ENCODE measurements at places on chromosomes 5 and 9. TPM values are rescaled to one million over a fixed set of nuclear protein-coding genes. Genes with fewer than 3 reads are reported as not detected.
A peak's percentile ranks its signal among the peaks of the same experiment; 100 is the strongest.

GRCh38 chr5:54013556-54014194 lies 296.7 kb downstream of the ARL15 start:
- DNase-seq: peak; percentile 95

DNA sequence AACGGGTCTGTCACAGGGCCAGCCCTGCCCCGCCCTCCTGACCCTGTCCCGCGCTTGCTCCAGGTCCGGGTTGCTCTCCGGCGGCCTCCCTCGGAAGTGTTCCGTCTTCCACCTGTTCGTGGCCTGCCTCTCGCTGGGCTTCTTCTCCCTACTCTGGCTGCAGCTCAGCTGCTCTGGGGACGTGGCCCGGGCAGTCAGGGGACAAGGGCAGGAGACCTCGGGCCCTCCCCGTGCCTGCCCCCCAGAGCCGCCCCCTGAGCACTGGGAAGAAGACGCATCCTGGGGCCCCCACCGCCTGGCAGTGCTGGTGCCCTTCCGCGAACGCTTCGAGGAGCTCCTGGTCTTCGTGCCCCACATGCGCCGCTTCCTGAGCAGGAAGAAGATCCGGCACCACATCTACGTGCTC lies 4.2 kb downstream of the B4GALT7 start:
- no peak for DNase-seq

GRCh38 chr5:68406767-68407241 lies 191.2 kb downstream of the PIK3R1 start:
- no peak for DNase-seq

DNA sequence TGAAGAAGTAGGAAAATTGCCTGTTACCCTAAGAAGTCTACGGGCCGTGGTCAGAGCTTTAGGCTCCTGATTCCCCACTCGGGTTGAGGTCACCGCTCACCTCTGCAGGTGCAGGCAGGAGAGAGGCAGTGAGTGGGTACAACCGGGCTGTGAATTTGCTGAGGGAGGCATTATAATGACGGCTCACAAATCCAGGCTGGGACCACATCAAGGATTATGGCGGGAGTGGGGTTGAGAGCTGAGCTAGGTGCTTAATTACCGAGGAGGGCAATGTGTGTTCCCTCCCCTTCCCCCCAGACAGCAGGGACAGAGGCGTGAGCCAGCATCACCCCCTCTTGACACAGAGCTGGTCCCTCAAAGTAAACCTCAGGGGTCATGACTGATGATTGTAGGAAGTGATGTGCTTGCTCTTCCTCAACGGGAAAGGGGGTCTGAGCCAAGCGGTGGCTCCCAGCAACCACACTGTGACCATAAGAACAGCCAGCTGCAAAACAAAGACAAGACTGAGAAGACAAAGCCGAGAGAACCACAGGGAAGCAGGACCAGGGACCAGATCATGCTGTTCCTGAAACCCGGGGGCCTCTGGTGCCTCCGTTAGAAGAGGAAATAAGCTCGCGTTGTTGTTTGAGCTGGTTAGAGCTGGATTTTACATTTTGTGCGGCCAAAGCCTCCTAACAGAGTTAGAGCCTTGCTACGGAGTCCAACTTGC lies 77.7 kb downstream of the OLFM1 start:
- no peak for DNase-seq

- DNase-seq: no peak
Observed at GRCh38 chr5:82952326-82952725, 124.9 kb downstream of the TMEM167A start.

DNA sequence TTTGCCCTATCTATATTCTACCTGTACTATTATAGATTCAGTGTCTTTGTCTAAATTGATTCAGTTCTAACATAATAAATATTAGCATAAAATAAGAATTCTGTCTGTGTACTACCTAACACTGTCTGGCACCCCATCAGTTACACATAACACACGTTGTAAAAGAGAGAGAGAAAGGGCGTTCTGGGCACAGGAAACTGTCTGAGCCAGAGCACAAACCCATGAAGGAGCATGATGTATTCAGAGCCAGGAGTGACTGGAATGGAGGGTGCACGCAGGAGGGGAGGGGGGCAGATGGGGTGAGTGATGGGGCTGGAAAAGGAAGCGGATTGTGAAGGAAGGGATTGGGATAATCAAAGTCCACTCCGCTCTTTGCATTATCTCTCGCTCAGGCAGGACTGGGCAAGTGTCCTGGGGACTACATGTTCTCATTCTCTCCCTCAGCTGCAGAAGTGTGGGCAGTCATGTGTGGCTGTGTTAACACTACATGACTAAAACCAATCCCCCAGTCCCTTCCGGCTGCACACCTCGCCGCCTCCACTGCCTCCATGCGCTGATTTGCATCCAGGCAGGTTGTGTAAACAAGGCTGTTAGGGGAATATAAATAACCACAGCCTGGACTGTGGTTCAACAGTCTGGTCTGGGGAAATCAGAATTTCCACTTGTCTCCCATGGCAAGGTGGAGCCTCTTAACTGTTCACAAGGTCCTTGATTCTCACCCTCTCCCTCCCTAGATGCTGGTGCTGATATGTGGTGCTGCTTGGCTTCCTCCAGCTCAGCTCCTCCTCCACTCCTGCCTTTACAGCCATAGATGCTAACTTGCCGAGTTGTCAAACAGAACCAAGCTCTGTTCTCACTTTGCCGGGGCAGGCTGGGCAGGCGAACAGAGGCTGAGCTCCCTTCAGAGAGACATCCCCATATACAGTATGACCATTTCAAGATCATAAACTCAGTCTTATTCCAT lies 367.5 kb upstream of the BRINP1 start:
- no peak for DNase-seq

- DNase-seq: no peak
Observed at GRCh38 chr9:132984202-132985070, 5.9 kb downstream of the GFI1B start.

GRCh38 chr5:174453690-174454089 lies 270.7 kb upstream of the MSX2 start:
- no peak for DNase-seq

DNA sequence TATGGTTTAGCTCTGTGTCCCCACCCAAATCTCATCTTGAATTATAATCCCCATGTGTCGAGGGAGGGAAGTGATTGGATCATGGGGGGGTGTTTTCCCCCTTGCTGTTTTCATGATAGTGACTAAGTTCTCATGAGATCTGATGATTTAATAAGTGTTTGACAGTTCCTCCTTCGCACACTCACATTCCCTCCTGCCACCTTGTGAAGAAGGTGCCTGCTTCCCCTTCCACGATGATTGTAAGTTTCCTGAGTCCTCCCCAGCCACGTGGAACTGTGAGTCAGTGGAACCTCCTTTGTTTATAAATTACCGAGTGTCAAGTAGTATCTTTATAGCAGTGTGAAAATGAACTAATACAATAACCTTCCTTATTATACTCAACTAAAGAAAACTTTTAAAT lies 24.3 kb upstream of the TEX10 start:
- no peak for DNase-seq

GRCh38 chr9:120983259-120983837 lies 56.8 kb upstream of the TRAF1 start:
- DNase-seq: no peak

DNA sequence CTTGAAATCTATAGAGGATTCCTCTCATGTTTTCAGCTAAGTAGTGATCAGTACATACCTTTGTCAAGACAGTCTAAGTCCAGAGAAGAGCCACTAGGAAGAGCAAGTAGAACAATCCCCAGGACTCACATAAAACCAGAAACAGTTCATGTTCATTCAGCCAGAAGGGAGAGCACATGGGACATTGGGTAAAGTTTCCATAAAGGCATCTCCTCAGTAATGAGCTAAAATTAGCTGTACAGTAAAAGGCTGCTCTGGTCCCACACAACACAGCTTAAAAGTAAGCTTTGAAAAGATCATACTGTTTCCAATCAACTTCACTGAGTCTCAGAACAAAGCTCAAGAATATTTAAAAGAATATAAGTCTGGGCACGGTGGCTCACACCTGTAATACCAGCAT lies 32.4 kb downstream of the HOMER1 start:
- DNase-seq: no peak

GRCh38 chr9:109040571-109040970 lies 27.3 kb upstream of the CTNNAL1 start:
- no peak for DNase-seq

- DNase-seq: no peak
Observed at GRCh38 chr9:27765266-27766072, 192.2 kb upstream of the C9orf72 start.

GRCh38 chr9:91258451-91258850 lies 103.3 kb downstream of the AUH start:
- DNase-seq: no peak

DNA sequence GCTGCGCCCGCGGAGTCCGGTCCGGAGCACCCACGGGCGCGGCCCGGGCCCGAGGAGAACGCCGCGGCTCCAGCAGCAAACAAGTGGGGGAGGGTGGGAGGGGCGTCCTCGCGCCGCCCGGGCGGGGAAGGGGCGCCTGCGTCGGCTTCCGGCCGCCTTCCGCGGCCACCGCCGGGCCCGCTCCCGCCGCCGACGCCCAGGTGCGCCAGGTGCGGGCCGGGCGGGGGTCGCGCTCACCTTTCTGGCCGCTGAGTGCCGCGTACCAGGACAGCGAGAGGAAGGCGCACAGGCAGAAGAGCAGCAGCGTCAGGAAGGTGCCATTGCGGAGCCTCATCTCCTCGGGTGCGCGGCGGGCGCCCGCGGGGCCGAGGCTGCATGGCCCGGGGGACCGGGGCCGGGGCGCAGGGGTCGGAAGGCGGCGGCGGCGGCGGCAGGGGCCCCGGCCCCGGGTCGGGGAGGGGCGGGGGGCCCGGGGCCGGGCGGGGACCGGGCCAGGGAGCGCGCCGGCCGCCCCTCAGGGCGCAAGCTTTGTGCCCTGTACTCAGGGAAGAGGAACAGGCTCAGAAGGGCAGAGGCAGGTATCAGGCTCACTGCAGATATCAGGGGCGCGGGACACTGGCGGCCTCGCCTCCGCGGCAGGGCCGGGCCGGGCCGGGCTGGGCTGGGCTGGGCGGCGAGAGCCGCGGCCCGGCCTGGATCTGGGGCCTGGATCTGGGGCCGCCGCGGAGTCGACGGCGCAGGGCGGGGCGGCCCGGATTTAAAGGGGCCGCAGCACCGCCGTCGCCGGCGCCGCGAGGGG lies at the start of gene MGAT4B:
TSS of gene MGAT4B (minus strand) at position 617 of the 799 bp plus-strand sequence. CDS start at position 334, 283 bp downstream.
- peak; percentile 61 for DNase-seq

DNA sequence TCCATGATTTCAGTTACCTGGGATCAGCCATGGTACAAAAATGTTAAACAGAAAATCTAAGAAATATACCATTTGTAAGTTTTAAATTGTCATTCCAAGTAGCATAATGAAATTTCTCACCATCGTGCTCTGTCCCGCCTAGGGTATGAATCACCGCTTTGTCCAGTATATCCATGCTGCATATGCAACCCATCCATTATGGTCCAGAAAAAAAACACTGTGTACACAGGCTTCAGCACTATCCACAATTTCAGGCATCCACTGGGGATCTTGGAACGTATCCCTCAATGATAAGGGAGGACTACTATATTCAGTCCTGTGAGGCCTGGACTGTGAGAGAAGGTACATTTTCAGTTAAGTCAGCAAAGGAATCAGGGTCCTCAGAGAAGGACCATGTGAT lies 37.6 kb upstream of the HNRNPA0 start:
- no peak for DNase-seq

DNA sequence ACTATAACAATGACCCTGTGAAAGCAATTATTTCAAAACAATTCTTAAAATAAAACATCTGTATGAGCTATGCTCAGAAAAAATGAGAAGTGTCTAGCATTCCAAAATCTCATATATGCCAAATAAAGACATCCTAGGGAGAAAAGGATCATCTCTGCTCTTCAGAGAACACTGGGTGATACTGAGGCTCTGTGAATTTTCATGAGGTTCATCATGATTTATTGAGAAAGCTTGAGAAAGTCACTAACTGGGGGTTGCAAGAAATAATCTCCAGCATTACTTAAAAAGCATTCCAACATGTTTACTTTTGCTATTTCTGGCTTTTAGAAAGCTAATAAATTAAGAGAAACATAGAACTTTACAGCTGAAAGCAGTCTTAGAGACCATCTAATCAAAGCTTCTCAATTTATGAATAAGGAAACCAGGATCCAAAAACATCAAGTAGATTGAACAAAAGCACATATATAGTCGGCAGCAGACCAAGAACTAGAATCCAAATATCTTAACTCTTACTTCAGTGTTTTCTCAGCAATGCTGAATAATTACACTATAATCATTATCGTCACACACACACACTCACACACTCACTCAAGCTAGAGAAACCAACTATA lies 372.8 kb downstream of the NR2F1-AS1 start:
- DNase-seq: peak; percentile 37

- DNase-seq: peak; percentile 96
Observed at GRCh38 chr9:70602321-70603019, 188.0 kb upstream of the KLF9 start.

Gene MRPL36
- 3.8 TPM for total RNA-seq

Gene AGGF1
- 22.5 TPM for total RNA-seq

Gene HCN1
- not detected for total RNA-seq

Gene STKLD1
- total RNA-seq: 0.33 TPM

Gene BAAT
- not detected for total RNA-seq

Gene SPEF2
- 5.7 TPM for total RNA-seq

Gene CCL21
- total RNA-seq: not detected

Gene ORM2
- not detected for total RNA-seq

Gene NTNG2
- total RNA-seq: 2.4 TPM

Gene KIF12
- total RNA-seq: not detected
